ENCODE measurements at places on chromosomes 7 and 10. TPM values are rescaled to one million over a fixed set of nuclear protein-coding genes. Genes with fewer than 3 reads are reported as not detected.

- DNase-seq = no peak
These were observed 4.5 kb upstream of the EMX2 start for GRCh38 chr10:117537904-117538524.

DNA sequence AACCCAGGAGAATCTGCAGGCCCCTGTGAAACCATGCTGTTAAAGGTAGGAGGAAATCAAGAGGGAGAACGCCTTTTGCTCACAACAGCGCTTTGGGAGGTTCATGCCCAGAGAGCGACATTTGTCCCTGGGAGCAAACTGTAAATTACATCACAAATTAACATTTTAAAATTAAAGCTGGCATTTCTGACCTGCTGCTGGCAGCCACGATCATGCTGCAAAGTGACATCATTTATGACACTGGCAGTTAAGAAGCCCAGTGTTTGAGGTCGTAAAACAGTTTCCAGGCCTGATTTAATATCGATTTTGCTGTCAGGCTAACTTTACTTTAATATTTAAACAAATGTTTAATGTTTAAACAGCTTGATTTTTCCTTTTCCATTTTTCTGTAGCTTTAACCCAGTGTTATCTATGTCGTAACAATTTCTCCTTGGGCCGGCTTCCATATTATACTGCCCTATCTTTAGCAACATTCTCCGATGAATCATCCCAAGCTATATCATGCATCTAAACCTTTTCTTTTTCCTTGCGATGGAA is 86.5 kb upstream of the NPVF start:
- no peak for DNase-seq

DNA sequence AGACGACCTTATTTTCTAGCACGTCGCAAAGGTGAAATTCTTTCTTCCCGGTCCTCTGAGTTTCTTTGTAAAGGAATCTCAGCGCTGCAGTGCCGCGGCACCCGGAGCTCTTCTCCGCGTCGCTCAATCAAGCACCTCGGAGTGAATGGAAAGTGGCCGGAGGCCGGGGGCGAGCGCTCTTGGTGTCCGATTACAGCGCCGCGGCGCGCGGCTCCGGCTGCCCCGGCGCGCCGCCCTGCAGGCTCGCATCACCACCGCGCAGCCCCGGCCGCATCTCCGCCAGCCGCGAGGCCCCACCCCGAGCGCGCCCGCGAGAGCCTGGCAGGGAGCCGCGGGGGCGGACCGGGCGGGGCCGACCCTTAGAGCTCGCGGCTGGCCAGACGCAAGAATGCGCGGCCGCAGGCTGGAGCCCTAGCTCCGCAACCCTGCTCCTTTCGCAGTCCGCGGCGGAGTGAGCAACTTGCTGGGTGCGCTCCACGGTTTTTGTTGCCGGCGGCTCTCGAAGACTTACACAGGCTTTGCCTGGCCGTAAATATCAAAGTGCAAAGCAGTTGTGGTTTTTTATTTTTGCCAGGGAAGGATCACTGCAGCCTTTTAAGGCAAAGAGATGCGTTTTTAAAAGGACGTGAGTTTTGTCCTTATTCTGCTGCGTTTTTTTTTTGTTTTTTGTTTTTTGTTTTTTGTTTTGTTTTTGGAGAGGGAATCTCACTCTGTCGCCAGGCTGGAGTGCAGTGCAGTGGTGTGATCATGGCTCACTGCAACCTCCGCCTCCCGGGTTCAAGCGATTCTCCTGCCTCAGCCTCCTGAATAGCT is at the start of gene SEMA3C:
Gene SEMA3C (minus strand): TSS at position 143 of the 813 bp plus-strand sequence. CDS start 2,270 bp downstream, outside the sequence.
- peak; percentile 97 for DNase-seq

GRCh38 chr10:125591886-125592285 is 91.1 kb downstream of the TEX36 start:
- DNase-seq = no peak

- DNase-seq = no peak
These were observed 37.2 kb upstream of the PCBD1 start for GRCh38 chr10:70925377-70926225.

DNA sequence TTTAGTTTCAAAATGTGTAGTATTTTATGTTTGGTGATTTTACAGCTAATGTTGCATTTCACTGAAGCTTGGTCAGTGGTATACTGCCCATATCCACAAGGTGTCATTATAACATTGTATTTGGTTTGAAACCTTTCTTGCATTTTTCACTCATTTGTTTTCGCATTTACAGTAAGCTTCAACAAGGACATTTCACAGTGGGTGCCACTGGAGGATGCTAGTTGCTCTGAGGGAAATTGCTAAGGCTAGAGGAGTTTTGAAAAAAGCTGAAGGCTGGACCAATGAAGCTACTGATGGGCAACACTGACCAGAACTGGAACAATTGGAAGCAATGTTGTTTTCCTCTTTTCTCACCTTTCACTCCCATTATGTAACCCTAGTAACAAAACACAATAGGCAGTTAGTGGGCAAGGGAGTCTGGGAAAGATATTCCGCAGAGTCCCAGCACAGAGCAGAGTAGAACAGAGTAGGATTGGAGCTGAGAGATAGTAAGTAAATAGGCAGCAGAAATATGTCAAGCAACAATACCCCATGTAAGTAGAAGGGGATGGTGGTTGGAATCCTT is 23.6 kb upstream of the SRI start:
- peak; percentile 81 for DNase-seq

- no peak for DNase-seq
These were observed 49.4 kb downstream of the GTF2IRD1 start for GRCh38 chr7:74503061-74503460.

- DNase-seq = no peak
These were observed 2.8 kb upstream of the TECTB start for GRCh38 chr10:112280205-112280921.

- DNase-seq = no peak
These were observed 5.6 kb downstream of the CH25H start for GRCh38 chr10:89201345-89202032.

DNA sequence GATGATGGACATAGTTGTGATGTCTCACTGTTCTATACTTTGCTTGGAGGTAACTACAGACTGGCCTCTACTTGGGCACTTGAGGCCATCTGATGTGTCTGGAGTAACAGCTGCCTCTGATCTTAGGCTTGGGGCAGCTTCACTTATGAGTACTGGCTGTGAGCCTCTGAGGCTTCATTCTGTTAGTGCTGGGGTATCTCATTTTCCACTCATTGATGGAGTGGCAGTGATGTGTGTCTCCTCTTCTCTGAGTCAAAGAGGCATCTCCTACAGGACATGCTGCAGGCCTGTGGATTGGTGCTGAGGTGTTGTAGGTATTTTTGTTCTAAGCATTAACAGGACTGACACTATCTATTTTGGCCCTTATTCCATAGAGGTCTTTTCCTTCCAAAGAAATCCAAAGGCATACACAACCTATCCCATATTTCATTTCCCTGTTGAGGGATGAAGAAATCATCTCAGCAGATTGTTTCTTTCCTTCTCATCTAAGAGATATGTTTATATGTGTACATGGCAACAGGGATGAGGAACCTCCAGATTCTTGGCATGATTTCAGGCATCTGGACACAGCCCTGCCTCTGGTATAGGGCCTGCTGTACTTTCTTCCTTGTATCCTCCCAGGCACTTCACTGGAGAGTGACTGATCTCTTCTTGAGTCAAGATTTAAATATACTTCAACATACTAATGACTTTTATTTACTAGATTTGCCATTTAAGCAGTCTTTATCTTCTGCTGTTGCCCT is 65.7 kb upstream of the NOBOX start:
- no peak for DNase-seq

DNA sequence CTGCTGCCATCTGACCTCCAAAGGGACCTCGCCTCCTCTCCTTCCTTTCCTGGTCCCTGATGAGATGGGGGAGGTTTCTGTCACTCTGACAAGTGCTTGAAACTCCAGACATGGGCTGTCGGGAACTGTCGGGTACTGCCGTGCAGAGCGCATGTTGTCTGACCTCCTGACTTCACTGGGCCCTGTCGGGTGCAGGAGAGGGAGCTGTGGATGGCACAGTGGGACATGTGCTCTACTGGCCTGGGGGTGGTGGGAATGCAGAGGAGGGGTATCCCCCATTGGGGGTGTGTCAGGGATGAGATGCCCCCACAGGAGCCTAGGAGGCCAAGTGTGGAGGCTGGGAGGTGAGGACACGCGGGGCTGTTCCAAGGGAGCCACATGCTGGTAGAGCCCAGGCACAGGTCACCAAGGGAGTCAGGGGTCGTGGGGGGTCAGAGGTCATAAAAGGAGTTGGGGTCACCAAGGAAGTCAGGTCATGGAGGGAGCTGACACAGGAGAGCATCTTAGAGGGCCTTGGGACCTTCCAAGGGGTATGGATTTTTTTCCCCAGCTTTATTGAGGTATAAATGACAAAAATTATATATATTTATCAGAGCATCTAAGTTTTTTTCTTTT is 30.9 kb downstream of the TMEM120A start:
- no peak for DNase-seq

- DNase-seq = no peak
These were observed 14.6 kb upstream of the VAX1 start for GRCh38 chr10:117152668-117153067.

DNA sequence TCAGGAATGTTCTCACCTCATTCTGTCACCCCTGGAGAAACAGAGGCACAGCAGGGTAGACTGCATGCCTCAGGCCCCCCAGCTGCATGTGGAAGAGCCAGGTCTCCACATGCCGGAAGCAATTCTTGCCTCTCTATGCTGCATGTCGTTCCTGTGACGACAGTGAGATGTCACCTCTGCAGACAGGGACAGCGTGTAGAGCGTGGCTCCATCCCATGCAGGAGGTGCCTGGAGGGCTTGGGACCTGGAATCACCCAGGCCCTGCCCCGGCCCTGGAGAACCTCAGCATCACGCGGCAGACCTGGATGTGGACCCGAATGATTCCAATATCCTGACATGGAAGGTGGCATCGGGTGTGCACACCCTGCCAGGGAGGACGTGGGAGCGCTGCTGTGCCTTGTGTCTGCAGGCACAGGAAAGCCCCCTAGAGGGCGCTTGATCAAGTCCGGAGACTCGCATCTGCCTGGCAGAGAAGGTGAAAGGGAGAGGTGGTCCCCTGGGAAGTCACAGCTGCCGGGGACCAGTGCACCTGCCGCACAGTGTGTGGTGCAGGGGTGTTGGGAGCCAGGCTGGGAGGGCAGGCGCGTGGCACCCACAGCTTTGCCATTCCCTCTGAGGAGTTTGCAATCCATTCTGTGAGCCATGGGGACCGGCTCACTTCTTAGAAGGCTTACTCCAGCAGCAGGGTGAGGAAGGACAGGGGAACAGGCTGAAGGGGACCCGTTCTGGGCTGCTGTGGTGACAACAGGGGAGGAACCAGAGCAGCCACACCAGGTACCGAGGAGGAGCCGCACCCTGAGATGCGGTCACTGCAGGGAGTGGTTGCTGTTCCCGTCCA is 45.3 kb upstream of the EN2 start:
- peak; percentile 19 for DNase-seq

DNA sequence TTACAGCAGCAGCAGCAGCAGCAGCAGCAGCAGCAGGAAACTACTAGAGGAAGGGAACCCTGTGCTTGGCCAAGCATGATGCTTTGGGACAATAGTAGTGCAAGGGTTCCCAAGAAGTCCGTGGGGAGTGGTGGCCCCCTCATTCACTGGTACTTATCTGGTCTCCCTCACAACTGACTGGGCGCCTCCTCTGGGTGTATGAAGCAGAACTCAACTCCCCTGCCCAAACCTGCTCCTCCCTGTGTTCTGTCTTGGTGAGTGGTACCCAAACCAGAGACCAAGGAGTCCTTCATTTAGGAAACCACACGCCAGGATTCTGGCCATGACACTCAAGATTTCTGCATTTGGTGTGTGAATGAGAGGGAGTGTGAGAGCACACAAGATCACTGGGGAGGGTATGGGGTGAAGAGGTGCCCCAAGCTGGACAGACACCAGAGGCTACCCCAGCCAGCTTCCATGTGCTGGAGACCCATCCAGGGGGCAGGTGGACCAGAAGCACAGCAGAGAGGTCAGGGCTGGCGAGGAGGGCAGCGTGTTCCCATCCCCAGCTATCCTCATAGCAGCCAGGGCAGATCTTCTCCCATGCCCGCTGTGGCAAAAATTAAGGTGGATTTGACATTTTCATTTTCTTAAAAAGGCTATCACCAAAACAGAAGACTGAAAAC is 10.6 kb upstream of the ZNF777 start:
- DNase-seq = no peak

DNA sequence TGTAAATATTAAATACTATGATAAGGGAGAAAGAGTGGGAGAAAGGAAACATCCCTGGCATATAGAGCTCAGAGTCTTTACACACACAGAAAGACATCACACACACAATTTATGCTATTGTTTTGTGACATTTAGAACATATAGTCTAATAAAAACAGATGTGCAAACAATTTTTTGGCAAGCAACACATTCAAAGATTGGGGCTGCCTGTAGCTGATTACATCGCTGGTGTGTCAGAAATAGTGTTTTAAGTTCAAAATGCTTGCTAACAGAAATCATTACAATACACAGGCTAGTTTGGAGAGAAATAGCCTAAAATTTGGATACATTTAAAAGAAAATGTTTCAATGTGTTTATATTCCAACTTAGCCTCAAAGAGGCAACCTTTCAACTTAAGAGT is 256.7 kb upstream of the NPVF start:
- DNase-seq = no peak

GRCh38 chr7:95723583-95724180 is 48.7 kb upstream of the DYNC1I1 start:
- peak; percentile 22 for DNase-seq

DNA sequence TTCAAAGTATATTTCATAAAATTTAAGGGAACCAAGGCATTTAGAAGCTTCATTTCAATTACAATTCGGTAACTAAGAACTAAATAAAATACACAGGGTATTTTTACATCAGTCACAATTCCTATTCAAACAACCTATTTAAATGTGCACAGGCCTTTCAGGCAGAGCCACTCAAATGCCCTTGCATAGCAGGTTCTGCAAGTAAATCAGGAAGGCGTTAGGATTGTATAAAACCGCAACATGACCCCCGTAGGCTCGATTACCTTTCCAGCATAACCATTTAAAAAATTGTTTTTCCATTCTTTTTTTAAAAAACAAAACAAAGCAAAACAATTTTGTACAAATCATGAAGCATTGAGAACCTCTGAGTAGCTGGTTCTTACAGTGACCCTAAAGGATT is 289.9 kb upstream of the SP8 start:
- no peak for DNase-seq

- DNase-seq = no peak
These were observed 433.4 kb downstream of the TCERG1L start for GRCh38 chr10:130878131-130878530.

GRCh38 chr7:40329601-40330153 is 194.9 kb downstream of the SUGCT start:
- DNase-seq = peak; percentile 49

JAZF1 gene
- polyA plus RNA-seq = 2.4 TPM

LLCFC1 gene
- polyA plus RNA-seq = not detected

NYAP1 gene
- 0.09 TPM for polyA plus RNA-seq

POMZP3 gene
- 3.8 TPM for polyA plus RNA-seq

DYNC1I1 gene
- polyA plus RNA-seq = 0.45 TPM

DDX56 gene
- 78.1 TPM for polyA plus RNA-seq

SEC61G gene
- 285 TPM for polyA plus RNA-seq

ABCC2 gene
- 0.76 TPM for polyA plus RNA-seq

IL2RA gene
- not detected for polyA plus RNA-seq

ARMC3 gene
- 0.06 TPM for polyA plus RNA-seq

CNTNAP2 gene
- 2.5 TPM for polyA plus RNA-seq
